ENCODE measurements at places on chromosomes 13 and 19.

- no peak for DNase-seq
Measured at GRCh38 chr13:59012731-59013130, 1151.0 kb downstream of the DIAPH3 start.

- DNase-seq = no peak
Measured at GRCh38 chr19:33796164-33796875, at the start of gene KCTD15. Gene KCTD15 (plus strand): TSS chr19:33796870. CDS start chr19:33800455, 3,585 bp downstream.

DNA sequence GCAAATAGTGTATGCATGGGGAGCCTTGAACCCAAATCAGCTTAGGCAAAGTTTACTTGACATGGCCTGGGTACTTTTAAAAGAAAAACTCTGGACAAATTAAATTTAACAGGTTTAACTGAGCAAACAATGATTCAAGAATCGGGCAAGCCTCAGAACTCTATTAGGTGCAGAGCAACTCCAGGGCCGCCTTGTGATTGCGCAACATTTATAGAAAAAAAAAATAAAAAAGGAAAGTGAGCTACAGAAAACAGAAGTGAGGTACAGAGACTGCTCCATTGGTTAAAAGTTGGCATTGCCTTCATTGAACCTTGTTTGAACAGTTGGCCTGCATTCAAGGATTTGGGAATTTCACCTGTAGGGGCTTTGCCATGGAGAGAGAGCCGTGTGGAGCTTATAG lies 421.0 kb upstream of the TSHZ3 start:
- DNase-seq = no peak

GRCh38 chr13:95382411-95382810 lies 81.2 kb upstream of the ABCC4 start:
- no peak for DNase-seq

DNA sequence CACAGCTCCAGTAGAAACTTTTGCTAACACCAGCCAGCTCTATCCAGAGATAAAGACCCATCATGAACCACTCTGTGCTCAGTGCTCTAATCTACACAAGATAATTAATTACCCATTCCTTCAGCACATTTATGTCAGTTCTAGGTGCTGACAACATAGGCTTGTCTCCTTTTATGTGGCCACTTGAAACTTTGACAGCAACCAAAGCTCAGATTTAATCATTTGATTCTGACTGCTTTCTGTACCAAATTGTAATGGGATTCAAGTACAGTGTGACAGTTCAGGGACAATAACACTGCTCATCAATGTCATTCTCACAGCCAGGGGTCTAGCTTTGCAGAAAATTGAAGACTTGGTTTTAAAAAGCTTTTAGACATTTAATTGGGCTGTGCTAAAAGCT lies 266.6 kb downstream of the KCTD12 start:
- no peak for DNase-seq

- no peak for DNase-seq
Measured at GRCh38 chr13:28490061-28490460, 4.9 kb downstream of the FLT1 start.

- no peak for DNase-seq
Measured at GRCh38 chr13:112341446-112341845, 34.7 kb upstream of the SPACA7 start.

GRCh38 chr19:12885749-12886650 lies 1.0 kb downstream of the KLF1 start:
- no peak for DNase-seq

- no peak for DNase-seq
Measured at GRCh38 chr13:75334634-75335447, 147.1 kb downstream of the TBC1D4 start.

DNA sequence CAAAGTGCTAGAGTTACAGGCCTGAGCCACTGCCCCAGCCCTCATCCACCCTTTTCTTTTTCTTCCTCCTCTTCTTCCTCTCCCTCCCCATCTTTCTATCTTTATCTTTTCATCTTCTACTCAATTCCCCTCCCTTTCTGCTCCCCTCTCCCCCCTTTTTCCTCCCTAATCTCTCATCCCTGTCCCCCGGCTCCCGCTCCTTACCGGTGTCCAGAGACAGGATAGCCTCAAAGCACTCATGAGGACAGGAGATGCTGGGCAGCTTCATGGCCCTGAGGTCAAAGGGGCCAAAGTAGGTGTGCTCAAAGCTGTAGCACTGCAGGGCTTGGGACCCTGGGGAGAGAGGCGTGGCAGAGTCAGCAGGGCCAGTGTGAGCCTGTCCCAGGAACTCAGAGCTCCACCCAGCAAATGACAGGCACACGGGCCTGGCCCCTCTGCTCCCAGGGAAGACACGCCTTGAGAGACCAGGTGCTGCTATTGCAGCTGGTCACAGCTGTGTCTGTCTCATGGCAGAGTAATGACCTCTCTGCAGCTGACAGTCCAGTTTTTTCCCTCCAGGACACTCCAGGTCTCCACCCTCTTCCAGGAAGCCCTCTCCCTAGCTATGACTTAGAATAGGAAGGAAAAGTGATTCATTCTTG lies 2.6 kb downstream of the LYPD5 start:
- DNase-seq = no peak

- no peak for DNase-seq
Measured at GRCh38 chr13:77502104-77502720, 33.3 kb upstream of the SCEL start.

GRCh38 chr13:19345916-19346422 lies 164.3 kb upstream of the TUBA3C start:
- DNase-seq = no peak

DNA sequence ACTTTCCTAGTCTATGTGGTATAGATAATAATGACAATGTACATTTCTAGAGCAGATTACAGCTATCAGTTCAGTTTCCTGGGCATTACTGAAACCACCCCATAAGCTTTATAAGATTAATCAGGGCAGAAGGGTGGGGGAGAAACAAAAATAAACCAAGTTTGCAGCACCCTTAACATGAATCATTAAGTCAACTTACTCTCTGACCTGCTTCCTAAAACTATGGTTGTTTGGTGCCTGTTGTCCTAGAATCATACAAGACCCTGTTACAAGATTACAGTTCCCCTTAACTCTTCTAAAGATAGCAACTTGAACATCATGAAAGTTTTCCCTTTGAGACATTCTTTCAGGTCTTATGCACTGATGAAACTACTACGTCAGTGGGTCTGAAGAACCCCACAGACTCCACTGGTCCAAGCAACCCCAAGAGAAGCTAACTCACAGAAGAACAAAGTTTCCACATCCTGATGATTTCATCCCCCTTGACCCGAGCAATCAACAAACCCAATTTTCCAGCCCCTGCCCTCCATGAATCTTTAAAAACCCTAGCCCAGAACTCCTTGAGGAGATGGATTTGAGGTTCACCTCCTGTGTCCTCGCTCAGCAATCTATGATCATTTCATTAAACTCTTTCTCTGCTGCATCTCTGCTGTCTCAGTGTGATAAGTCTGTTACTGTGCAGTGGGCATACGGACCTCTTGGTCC lies 336.5 kb downstream of the FOXO1 start:
- no peak for DNase-seq

DNA sequence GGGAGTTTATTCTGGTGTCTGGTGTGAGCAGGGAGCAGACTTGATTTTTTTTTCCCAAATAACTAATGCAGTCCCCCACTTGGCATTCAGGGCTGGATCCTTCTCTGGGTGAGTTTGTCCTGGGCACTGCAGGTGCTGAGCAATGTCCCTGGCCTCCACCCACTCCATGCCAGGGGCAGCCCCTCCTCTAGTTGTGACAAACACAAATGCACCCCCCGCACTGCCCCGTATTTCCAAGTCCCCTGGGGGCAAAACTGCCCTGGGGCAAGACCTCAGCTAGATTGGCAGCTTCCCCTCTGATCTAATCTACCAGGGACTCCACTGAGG lies 6.4 kb downstream of the MOB3A start:
- DNase-seq = no peak

DNA sequence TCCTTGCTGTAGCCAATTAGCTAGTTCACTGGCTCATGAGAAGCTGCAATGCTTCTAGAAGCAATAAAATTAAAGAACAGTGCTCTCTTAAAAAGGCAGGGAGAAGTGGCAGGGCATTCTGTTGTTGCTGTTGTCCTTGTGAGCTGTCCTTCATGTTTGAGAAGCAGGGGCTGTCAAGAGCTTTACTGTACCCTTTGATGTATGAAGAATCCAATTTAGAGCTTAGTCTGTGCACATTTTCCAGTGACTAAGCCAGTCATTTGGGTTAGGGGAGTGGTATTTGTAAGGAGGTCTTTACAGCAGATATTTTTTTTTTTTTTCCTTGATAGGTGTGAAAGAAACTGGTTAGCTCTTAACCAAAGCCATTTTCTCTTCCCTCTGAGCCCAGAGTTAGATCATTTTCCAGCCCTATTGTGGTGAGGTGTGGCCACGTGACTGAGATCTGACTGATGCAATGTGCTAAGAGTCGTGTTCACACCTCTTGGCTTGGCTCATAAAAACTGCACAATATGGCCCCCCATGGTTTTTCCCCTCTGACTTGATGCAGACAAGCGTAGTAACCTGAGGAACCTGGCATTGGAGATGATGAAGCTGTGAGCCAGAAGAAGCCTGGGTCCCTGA lies 309.6 kb upstream of the TMTC4 start:
- DNase-seq = no peak

GRCh38 chr19:55070466-55071128 lies 5.1 kb upstream of the EPS8L1 start:
- peak; percentile 32 for DNase-seq

- no peak for DNase-seq
Measured at GRCh38 chr13:42076309-42076713, 27.9 kb downstream of the DGKH start.

- no peak for DNase-seq
Measured at GRCh38 chr19:903266-903797, 9.7 kb downstream of the R3HDM4 start.

GRCh38 chr19:32682317-32682716 lies 6.7 kb downstream of the RGS9BP start:
- DNase-seq = no peak
